ENCODE measurements at places on chromosomes 3 and 15.

GRCh38 chr15:94234300-94234699 is 2.9 kb downstream of the MCTP2 start:
- no peak for DNase-seq

DNA sequence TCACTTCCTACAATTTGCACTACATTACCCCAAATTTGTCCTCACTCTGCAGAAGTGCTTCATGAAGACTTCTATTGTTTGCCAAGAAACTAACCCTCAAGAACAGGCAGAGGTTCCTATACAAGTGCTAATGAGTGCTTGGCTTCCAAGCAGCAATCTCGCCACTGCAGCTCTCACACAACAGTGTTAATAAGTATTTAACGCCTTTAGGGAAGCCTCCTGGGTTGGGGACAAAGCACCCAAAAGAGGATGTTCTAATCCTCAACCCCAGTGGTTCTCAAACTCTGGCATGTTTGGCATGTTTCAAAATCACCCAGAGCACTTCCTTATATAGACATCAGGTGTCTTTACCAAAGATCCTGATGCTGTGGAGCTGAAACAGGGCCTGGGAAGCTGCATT is 64.6 kb downstream of the ZIC4 start:
- no peak for DNase-seq

DNA sequence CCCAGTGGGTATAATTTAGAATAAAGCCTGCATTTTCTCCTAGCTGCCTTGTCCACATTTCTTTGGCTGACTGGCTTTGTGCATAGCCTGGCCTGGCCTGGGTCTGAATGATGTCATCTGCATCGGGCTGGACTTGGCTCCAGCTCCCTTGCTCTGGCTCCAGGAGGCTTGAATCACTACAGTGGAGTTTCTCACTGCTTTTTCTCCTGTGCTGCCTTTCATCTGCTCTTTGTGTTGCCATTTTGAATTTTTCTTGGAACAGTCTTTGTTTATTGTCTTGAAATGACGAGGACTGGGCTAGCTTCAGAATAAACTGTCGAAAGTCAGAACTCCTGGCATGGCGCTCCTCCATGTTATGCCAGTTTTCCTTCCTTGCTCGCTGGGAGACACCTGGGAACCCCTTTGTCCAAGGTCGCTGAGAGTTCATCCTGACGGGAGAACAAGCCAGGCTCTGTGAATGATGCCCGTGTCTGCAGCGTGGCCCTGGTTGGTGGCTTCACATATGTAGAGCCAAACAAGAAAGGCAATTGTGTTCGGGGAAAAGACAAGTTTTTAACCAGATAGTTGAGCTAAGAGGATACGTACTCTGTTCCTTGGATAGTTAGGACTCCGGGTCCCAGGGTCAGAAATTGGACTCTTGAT is 258.9 kb downstream of the PDZRN3 start:
- DNase-seq: no peak

GRCh38 chr3:134823679-134824078 is 28.6 kb downstream of the EPHB1 start:
- no peak for DNase-seq

DNA sequence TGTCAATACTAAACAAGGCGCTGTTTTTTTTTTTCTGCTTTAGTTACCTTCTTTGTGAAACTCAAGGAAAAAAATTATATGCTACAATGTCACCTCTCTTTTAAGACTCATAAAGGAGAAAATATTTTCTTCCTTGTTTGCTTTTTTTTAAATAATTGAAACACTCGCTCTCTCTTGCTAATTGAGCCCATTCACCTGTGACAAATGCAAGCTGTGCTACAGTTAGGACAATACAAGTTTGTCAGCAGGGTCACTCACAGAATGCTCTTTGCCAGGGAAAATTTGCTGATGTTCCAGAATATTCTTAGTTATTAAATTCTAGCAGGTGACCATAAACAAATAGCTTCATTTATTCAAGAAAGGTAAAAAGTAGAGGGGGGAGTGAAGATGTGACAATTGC is 375.9 kb upstream of the DPPA4 start:
- no peak for DNase-seq

- no peak for DNase-seq
Observed at GRCh38 chr3:23889386-23889785, 27.4 kb downstream of the NKIRAS1 start.

- DNase-seq: peak; percentile 48
Observed at GRCh38 chr3:129118745-129119144, 2.9 kb downstream of the RAB43 start.

GRCh38 chr3:111080413-111080812 is 8.8 kb downstream of the NECTIN3 start:
- no peak for DNase-seq

GRCh38 chr3:172536505-172536904 is 13.3 kb upstream of the TNFSF10 start:
- no peak for DNase-seq

GRCh38 chr3:77686560-77686959 is 646.7 kb downstream of the ROBO2 start:
- DNase-seq: no peak

- DNase-seq: no peak
Observed at GRCh38 chr3:112042842-112043280, 8.3 kb downstream of the TMPRSS7 start.

- no peak for DNase-seq
Observed at GRCh38 chr15:30791239-30792175, 112.2 kb upstream of the FAN1 start.

GRCh38 chr3:73805435-73805834 is 180.7 kb upstream of the PDZRN3 start:
- DNase-seq: no peak

DNA sequence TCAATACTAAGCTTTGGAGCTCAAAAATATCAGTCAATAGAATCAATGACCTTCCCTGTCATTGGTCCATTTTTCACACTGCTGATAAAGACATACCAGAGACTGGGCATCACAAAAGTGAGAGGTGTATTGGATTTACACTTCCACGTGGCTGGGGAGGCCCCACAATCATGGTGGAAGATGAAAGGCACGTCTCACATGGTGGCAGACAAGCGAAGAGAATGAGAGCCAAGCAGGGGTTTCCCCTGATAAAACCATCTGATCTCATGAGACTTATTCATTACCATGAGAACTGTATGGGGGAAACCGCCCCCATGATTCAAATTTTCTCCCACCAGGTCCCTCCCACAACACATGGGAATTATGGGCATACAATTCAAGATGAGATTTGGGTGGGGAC is 81.9 kb downstream of the ANXA2 start:
- no peak for DNase-seq

DNA sequence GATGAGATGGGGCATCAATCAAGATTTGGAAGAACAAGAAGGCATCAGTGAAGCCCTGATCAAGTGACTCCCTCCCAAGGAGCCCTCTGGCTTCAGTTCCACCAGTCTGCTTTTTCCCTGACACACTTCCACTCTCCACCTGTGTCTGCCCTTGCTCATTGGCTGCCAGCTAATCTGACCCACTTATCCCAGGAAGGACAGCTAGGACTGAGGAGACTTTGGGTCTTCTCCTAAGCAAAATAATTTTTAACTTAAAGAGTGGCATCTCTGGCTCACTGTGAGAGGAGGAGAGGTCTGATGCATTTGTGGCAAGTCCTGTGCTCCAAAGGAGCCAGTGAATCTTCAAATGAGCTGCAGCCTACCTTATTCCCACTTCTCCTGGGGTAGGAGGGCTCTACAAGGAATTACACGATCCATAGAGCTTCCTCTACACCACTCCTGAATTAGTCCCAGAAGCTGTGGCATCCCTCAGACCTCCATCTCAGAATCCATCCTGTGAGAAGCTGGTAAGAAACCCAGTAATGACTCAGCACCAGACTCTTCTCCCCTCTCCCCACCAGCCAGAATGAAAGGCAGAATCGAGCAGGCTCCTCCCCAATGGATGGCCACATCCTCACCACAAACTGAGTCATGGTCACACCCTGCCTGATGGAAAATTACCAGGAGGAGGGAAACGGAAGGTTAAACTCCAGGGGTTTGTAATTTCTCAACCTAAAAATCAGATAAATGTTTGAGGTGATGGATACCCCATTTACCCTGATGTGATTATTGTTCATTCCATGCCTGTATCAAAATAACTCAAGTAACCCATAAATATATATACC is 6.3 kb upstream of the PKM start:
- DNase-seq: peak; percentile 18

GRCh38 chr3:110518031-110518430 is 553.6 kb upstream of the NECTIN3 start:
- DNase-seq: no peak

GRCh38 chr3:36817806-36818533 is 53.6 kb upstream of the DCLK3 start:
- DNase-seq: no peak

- DNase-seq: no peak
Observed at GRCh38 chr15:100923076-100923475, 3.9 kb downstream of the LRRK1 start.

DNA sequence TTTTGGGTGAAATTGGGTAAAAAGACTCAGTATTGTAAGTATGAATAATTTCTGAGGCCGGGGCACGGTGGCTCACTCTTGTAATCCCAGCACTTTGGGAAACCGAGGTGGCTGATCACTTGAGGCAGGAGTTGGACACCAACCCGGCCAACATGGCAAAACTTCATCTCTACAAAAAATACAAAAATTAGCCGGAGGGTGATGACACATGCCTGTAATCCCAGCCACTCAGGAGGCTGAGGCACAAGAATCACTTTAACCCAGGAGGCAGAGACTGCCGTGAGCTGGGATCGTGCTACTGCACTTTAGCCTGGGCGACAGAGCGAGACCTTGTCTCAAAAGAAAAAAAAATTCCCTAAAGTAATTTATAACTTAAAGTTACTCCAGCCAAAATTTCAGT is 162.2 kb downstream of the APBA2 start:
- DNase-seq: no peak

DNA sequence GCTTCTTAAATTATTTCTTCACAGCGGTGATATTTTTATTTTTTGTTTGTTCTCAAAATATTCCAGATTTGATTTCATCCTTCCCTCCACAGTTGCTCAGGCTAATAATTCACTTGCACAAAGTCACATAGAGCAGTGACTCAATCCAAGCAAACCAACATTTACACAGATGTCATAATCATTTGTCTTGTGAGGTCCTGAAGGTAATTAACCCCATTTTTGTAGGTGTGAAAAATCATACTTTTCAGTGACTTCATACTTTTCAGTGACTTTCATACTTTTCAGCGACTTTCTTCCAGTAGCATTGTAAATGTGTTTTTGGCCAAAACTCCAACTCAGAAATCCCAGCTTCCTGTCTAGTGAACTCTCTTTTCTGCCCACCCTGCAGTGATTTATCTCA is 32.1 kb downstream of the CD200 start:
- no peak for DNase-seq

- no peak for DNase-seq
Observed at GRCh38 chr3:109195815-109196214, 59.3 kb downstream of the C3orf85 start.

- DNase-seq: no peak
Observed at GRCh38 chr15:92153620-92154019, 240.1 kb upstream of the ST8SIA2 start.

GRCh38 chr3:195028877-195029606 is 241.9 kb downstream of the XXYLT1 start:
- no peak for DNase-seq

GRCh38 chr3:116153174-116153573 is 292.1 kb downstream of the LSAMP start:
- no peak for DNase-seq

GRCh38 chr3:32315441-32315840 is 76.2 kb upstream of the CMTM7 start:
- DNase-seq: no peak

GRCh38 chr3:162443376-162443775 is 946.8 kb downstream of the OTOL1 start:
- no peak for DNase-seq

- peak; percentile 81 for DNase-seq
Observed at GRCh38 chr15:90954712-90955623, at the start of gene RCCD1. Gene RCCD1, plus strand, starts transcription at chr15:90954884. Its CDS starts 1,851 bp downstream, at chr15:90956735.

- no peak for DNase-seq
Observed at GRCh38 chr3:25449857-25450256, 21.8 kb downstream of the RARB start.

DNA sequence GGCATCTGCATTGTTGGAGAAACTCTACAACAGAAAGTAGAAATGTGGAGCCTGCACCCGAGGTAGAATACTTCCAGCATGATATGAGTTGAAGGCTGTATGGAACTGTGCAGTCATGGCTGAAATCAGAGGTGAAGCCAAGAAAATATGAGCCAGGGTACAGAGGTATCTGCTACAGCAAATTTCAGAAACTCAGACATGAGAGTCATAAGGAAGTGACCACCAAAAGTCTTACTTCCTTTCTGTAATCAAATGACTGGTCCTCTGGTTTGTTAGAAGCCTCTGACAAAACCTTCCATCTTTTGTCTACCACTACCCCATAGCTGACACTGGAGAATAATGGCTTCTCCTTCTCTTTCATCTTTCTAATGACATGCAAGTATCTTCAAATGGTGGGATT is 159.4 kb downstream of the TMEM108 start:
- DNase-seq: no peak

- no peak for DNase-seq
Observed at GRCh38 chr3:13853978-13854296, 25.9 kb downstream of the WNT7A start.

GRCh38 chr15:52256930-52257733 is 38.5 kb downstream of the MYO5C start:
- no peak for DNase-seq

- no peak for DNase-seq
Observed at GRCh38 chr15:67803996-67804843, 21.1 kb upstream of the SKOR1 start.

GRCh38 chr3:14235003-14235911 is 56.6 kb downstream of the LSM3 start:
- no peak for DNase-seq

DNA sequence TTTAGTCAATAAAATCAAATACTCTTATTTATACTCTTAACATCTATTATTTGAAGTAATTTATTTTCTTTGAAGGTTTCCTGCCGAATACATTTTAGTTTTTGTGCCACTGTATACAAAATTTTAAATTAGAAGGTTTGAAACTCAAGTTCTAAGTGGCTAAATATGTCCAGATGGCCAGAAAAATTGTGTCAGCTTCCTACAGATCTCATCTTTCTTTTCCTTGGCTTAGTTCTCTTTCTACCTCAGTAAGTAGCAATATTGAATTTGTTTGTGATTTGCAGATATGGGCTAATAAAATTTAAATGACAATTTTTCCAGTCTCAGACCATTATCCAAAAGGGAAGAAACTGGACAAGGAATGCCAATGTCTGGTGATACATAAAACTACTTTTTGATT is 452.1 kb downstream of the ROBO2 start:
- DNase-seq: no peak

- no peak for DNase-seq
Observed at GRCh38 chr3:59052803-59053411, 3.1 kb upstream of the CFAP20DC start.

- no peak for DNase-seq
Observed at GRCh38 chr3:188076176-188076575, 77.8 kb upstream of the LPP start.

DNA sequence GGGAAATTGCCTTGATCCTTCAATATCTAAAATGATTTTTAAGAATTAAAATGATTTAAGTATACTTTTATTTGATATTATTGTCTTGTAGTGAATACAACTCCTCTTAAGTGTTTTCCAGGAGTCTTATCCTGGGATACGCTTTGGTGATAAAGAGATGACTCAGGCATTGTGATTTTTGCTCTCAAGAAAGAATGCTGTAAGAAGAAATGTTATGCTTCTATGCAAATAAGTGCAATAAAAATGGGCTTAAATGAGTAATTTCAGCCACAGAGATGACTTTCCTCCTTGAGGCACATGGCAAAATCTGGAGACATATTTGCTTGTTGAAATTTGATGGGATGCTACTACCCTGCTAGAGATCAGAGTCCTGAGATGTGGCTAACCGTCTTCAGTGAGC is 358.6 kb upstream of the BCHE start:
- no peak for DNase-seq

- DNase-seq: no peak
Observed at GRCh38 chr15:57130956-57131355, 212.5 kb downstream of the TCF12 start.
